Chondrocyte (in vitro differentiated cells): ENCODE measurements at places on chromosomes 13 and 19. TPM values are rescaled to one million over a fixed set of nuclear protein-coding genes. Genes with fewer than 3 reads are reported as not detected.

GRCh38 chr13:20222553-20222952, 9.6 kb downstream of the GJB6 start:
- no peak for DNase-seq

- no peak for DNase-seq
Observed at GRCh38 chr19:8596168-8596567, 14.3 kb downstream of the ADAMTS10 start.

DNA sequence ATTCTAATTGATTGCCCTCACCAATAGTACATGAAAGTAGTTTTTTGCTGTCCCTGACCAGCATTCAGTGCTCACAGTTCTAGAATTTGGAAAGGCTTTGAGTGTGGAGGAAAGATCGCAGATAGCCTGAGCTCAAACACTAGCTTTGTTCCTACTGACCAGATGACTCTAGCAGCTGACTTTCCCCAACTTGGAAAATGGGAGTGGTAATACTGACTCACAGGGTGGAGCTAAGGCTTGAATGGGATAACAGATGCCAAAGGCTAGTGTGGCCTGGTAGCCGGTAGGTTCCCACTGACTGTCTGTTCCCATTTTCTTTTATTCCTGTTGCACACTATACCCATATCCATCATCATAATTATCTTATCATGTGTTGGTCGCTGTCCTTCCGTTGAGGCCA, 3.7 kb downstream of the ZSCAN22 start:
- DNase-seq = no peak

DNA sequence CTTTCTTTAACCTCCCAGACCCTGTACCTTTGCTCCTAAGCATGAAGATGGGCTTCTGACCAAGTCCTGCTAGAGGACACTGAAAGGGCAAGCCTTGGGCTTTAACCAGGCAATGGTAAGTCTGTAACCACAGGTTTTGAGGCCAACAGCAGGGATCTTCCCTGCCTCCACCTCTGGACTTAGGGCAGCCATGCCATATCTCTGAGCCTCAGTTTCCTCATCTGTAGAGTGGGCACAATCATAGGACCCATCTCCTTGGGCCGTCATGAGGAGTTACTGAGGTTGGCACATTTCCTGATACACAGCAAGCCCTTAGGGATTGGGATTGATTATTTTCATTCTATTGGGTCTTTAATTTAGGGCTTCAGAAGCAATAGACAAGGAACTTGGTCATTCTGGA, 14.7 kb downstream of the KLK1 start:
- no peak for DNase-seq

The CYP2A7 gene
- not detected in 3 replicates for total RNA-seq

The PDS5B gene
- total RNA-seq = 48.7 to 77.1 TPM (median 49.0 TPM) in 3 replicates

The ERICH6B gene
- total RNA-seq = not detected in 3 replicates

The XPO4 gene
- 10.9 to 16.6 TPM (median 11.5 TPM) in 3 replicates for total RNA-seq

The CYP4F2 gene
- not detected in 3 replicates for total RNA-seq
